Immature natural killer cell (primary cell): ENCODE measurements at places on chromosomes 7 and 10.
A peak's percentile ranks its signal among the peaks of the same experiment; 100 is the strongest.

- no peak for DNase-seq
These were observed 66.0 kb downstream of the ENO4 start for GRCh38 chr10:116915340-116915739.

- no peak for DNase-seq
These were observed 135.7 kb downstream of the SDK1 start for GRCh38 chr7:3436746-3437145.

DNA sequence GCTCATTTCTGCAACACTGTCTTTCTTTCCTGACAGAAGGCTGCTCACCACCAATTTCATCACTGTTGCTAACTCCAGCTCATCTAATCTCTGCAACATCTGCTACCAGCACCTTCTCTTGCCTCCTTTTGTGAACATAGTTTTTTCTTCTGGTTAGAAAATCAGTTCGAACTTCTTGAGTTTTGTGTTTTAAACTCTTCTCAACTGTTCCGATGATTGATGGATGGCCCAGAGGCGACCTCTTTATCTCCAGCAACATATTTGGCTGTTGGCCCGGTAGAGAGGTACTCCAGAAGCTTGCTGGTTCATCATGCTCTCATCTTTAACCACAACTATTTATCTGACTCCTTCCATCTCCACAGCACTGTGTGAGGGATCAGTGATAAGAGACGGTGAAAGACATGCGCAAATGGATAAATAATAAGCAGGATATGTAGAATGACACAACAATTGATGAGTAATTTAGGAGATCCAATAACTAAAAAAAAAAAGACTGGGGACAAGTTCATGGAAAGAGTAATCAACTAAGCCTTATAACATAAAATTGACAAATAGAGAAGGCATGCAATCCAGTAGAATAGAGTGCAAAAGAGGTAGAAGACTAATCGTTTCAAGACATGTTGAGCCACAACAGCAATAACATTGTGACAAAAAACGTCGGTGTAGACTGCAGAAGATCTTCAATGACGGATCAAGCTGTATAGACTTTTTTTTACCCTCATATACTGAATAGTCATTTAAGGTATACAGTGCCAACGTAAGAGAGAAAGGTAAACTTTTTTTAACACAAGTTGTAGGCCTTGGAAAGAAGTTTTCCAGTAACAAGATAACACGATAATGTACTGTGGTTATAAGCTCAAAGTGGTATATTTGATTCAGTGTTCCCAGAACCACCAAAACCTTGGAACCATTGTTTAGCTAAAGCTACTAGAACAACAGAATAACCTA lies 152.2 kb downstream of the CRPPA start:
- no peak for DNase-seq

DNA sequence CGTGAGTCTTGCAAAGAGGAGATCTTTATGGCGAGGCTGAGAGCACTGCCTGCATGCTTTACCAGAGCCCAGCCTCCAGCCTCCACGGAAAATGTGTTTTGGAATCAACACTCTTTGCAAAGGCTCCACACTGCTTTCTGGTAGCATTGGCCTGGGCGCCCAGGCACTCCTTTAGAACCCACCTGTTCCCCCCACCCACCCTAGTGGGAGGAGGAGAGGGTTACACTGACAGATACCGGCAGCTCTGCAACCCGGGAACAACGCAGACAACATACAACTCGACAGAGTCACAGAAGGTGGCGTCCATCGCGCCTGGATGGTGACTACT lies 5.5 kb upstream of the MNX1 start:
- DNase-seq = no peak

DNA sequence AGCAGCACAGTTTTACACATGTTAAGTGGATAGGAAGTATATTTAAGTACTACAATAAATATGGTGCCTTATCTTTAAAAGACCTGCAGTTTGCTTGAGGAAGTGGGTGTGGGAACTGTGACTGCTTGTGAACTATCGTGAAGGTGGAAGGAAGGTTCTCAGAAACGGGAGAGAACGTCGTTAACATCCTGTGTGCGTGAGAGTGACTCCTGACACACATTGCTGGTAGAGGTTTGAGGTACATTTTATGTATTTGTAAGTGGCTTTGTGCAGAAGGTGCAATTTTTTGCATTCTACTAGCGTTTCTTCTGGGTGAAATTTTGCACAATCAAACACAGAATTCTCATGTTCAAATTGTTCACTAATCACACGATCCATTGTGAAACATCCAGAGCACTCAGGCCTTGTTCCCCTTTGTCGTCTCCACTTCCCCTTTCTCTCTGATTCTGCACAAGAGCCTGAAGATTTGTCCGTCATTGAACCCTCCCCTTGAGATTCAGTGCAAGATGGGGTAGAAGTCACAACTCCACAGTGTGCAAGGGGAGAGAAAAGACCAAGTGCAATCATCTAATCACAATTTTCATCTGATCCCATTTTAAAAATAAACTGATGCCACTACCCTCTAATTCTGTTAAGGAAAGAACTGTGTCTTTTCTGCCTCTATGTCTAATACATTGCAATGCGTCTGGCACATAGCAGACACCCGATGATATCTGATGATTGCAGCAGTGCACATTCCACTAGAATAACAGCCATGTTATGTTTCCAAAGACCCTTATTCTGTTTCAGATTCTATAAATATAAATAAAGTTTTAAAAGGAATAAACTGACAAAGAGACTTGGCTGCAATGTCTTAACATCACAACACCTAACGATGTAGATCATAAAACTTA lies 279.9 kb downstream of the NEBL start:
- DNase-seq = peak; percentile 72

DNA sequence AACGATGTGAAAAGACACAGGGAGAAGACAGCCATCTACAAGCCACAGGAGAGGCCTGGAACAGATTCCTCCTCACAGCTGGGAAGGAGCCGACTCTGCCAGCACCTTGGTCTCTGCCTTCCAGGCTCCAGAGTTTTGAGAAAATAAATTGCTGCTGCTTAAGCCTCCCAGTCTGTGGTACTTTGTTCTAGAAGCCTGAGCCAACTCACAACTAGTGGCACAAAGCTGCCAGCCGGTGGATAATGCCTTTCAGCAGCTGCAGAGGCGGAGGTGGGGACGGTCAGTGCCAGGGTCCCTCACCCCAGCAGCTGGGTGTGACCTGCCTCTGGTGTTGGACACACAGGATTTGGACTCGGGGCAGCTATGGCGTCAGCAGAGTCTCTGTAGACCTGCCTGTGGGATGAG lies 255.4 kb upstream of the PITRM1 start:
- DNase-seq = no peak

GRCh38 chr10:98055841-98056516 lies 25.6 kb upstream of the CRTAC1 start:
- no peak for DNase-seq

DNA sequence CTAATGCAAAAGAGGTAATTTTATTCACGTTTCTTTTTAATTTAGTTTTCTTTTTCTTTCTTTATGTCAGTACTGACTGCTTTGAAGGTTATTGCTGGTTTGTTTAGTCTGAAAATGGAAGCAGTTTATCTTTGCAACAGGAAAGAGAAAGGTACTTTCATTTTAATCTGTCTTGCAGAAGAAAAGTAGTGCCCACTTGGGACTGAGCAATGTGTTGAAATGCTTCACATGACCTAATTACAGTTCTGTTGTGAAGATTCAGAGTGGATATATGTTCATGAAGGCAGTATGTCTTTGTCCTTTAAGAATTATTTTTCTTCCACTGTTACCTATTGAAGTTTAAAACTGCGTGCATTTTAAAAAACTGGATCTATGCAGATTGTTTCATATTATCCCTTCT lies 80.1 kb downstream of the ANKIB1 start:
- DNase-seq = no peak
